ENCODE measurements at places on chromosomes 5 and 9. TPM values are rescaled to one million over a fixed set of nuclear protein-coding genes. Genes with fewer than 3 reads are reported as not detected.

DNA sequence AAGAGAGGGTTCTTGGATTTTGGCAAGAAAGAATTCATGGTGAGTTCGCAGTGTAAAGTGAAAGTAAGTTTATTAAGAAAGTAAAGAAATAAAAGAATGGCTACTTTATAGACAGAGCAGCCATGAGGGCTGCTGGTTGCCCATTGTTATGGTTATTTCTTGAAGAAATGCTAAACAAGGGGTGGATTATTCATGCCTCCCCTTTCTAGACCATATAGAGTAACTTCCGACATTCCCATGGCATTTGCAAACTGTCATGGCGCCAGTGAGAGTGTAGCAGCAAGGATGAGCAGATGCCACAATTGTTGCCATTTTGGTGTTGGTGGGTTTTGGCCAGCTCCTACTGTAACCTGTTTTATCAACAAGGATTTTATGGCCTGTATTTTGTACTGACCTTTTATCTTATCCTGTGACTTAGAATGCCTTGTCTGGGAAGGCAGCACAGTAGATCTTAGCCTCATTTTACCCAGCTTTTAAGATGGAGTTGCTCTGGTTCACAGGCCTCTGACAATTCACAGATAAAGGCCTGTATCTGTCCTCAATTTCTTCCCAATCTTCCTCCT lies 1026.1 kb upstream of the DMAC1 start:
- DNase-seq: peak; percentile 26

- no peak for DNase-seq
These were observed 95.3 kb upstream of the PITX1 start for GRCh38 chr5:135129307-135129706.

DNA sequence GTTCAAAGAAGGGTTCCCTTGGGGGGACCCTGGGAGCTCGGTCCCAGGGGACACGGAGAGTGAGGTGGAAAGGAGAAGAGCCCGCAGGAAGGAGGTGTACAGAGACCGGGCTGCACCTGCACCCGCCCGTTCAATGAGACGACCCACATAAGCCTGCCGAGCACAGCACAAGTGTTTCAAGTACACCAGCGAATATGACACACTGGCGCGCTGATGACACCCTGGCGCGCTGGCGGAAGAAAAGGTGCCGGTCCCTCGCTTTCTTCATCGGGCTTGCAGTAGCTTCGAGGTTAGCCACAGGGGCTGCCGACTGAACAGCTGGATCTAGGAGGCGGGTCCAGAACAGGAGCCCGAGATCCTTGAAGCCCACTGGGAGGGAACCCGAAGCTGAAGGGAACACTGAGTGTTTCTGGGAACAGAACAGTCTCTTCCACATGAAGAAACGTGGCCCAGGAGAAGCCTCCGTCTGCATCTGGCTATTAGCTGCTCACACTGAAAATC lies 1.4 kb downstream of the TBC1D9B start:
- DNase-seq: peak; percentile 13

- no peak for DNase-seq
These were observed 38.8 kb downstream of the MUSK start for GRCh38 chr9:110707419-110707818.

DNA sequence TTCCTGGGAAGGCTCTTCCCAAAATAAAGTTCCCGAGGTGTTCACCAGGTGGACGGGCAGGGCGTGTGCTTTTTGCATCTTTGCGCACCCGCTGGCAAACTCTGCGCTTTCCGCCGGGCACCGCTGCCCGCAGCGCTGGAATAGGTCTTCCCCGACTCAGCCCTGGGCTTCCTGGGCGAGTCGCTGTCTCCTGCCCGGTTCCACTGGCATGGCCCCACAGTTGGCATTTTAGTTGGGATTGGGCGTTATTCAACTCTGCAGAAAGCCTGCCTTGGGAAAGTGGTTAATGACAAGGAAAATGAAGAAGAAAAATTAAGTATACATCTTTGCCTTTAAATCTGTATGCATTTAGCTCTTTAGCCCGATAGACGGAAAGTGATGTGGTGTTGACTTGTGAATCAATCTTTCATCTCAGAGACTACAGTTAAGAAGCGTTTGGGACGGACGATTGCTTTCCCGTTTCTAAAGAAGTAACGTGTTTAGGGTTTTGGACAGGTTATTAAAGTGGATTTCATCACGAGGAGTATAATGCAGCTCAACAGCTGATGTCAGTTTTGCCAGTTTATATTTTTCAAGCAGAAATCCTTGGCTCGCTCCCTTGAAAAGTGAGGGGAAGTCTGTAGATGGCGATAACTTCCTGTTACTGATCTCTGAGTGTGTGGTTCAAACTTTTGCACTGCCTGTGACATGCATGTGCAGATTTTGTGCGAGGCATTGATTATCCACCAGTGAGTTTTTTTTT lies 946 bp downstream of the ADCY2 start:
- DNase-seq: peak; percentile 32

DNA sequence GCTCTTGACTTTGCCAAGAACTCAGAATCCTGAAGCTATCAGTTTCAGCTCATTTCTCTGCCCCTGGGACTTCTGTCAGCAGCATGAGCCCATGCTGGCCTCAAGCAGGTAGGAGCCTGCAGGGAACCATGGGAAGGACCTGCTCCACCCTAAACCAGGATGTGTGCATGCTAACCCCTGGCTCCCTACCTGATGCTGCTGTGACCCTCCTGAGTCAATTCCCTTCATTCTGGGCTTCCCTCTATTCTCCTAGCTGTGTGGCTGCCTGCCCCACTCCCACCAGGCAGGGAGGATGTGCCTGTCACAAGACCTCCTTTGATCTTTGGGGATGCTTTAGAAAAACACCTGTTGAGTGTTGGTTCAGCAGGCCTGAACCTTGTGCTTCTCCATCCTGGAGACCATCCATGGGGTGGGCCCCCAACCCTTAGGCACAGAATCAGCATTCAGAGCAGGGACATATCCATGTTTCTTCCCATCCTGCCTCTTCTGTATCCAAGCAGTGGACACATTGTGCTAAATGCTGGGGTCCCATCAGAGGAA lies 117.1 kb upstream of the CCL21 start:
- DNase-seq: no peak

- DNase-seq: no peak
These were observed 8.9 kb upstream of the CLINT1 start for GRCh38 chr5:157867751-157868387.

DNA sequence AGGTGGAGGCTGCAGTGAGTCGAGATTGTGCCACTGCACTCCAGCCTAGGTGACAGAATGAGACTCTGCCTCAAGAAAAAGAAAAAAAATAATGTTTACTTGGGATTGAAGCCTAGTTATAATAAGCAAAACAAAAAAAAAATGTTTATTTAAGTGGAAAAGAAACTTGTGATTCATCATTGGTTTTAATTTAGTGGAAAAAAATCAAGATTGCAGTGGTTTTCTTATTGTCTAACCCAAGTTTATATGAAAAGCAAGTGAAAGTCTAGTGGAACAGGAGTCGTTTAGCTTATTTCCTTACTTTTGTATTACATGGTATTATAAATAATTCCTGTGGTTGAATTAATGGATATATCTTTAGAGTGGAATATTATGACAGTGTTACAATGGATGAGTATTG lies 8.4 kb downstream of the CNOT8 start:
- DNase-seq: no peak

- DNase-seq: no peak
These were observed 165.6 kb upstream of the IRX2 start for GRCh38 chr5:2917093-2917492.

- no peak for DNase-seq
These were observed 138.8 kb upstream of the CD180 start for GRCh38 chr5:67335426-67335825.

DNA sequence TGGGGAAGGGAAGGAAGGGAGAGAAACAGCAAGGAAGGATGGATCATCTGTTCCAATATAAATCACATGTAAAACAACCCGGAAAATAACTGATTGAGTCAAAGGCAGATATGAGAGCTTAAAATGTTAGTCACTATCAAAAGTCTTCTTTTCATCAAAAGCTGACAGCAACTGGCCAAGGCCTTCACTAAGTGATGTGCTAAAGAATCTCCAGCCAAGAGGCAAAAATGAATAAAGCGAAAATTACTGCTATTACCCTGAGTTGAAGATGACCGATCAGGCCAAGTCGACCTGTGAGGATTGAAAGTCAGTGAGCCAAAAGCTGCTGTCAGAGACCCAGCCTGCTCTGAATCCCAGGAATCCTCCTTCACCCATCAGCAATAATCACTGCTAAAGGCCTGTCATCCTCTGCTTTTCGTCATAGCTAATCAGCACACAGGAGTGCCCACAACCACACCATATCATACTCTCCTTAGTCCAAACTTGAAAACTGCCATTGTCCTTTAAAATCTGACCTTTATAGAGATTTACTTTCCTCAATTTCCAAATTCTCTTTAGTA lies 736.9 kb downstream of the TLE1 start:
- DNase-seq: no peak

DNA sequence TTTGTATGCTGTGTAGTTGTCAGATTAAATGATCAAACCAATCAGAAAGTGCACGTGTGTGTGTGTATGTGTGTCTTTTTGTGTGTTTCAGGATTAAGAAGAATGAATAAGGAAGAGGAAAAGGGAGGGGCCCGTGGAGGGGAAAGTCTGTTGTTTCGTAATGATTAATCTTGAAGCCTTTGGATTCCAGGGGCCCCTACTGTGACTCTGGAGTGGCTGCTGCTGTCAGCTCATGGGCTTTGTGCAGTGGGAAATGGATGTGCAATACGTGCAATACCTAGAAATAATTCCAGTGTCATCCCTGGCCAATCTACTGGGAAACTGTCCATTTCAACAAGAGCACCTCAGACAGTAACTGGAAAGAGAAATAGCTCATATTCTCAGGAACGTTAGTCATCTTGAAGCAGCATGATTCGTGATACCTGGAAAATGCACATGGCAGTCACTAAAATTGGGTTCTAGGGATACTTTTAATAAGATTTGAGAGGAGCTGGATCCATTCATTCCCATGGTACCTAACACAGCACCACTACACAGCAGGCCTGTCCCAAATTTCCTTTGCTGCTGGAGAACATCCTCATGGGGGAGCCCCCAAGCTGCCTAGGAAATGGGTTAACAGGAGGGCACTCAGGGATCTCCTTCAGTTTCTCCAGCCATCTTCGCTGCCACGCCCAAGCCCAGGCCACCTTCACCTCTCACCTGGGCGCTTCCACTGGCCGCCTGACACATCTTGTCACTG lies 186.3 kb downstream of the NR3C1 start:
- peak; percentile 64 for DNase-seq

DNA sequence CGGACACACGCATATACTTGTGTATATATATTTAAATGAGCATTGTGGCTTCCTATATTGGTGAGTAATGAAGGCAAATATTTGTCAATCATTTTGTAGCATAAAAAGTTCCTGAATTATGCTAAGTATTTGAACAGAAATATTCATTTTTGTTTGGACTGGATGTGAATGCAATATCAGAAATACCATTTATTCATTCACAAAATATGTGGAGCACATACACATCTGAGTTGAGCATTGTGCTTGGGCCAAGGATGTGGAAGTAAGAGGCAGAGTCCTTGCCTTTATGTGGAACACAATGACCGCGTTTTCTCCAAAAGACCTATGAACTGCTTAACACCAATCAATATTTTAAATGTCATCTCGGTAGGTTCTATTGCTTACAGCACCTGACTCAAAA lies 1086.5 kb downstream of the NR2F1-AS1 start:
- no peak for DNase-seq

The CDKN2B gene
- total RNA-seq: 16.0 TPM

The WNK2 gene
- not detected for total RNA-seq

The NPDC1 gene
- 23.8 TPM for total RNA-seq

The TEK gene
- 3.8 TPM for total RNA-seq

The SMIM33 gene
- not detected for total RNA-seq

The SMIM15 gene
- total RNA-seq: 41.5 TPM

The NKD2 gene
- 0.81 TPM for total RNA-seq

The PGM5 gene
- 13.5 TPM for total RNA-seq

The FAM81B gene
- not detected for total RNA-seq

The FRMD3 gene
- total RNA-seq: 2.0 TPM
